Bronchial smooth muscle cell (primary cell): ENCODE measurements at places on chromosomes 16 and 17. TPM values are rescaled to one million over a fixed set of nuclear protein-coding genes. Genes with fewer than 3 reads are reported as not detected.

The VAT1L gene
- total RNA-seq, result 7.7 TPM in 1 of 2 replicates, not detected in the other

The PIGS gene
- total RNA-seq, result 26.6 and 49.2 TPM in 2 replicates

The TLCD3A gene
- 10.1 and 12.0 TPM in 2 replicates for total RNA-seq

The EPX gene
- not detected in 2 replicates for total RNA-seq

The OTOA gene
- total RNA-seq, result under 0.01 and 0.09 TPM in 2 replicates
